ENCODE measurements at places on chromosomes 4 and X.

GRCh38 chrX:9612146-9612505 is 147.3 kb downstream of the TBL1X start:
- no peak for DNase-seq

DNA sequence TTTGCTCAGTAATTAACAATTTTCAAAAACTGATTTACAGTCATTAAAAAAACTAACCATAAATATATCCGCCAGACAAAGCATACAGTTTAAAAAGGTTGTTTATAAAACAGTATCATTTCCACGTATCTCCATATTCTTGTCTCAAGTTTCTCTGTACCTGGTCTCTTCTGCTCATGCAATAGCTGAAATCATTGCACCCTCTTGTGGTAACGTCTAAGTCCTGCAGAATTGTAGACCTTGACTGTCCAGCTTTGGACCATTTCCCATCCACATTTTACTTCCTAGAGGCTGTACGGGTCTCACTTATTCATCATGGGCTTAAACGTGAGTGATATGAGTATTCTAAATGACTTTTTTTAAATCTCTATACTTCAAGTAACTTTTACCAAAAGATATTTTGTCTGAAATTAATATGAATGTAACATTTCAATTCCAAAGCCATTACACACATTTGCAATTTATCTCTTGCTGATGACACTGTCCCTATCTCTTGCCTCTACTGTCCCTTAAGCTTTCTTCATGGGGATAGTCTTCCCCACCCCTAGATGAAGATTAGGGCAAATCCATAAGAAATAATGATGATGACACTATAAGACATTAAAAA is 118.5 kb downstream of the BTC start:
- no peak for DNase-seq

- DNase-seq, result peak; percentile 79
Observed at GRCh38 chr4:165207431-165208220, at the start of gene KLHL2. KLHL2 (plus strand) TSS chr4:165207561; CDS start chr4:165207877, 316 bp downstream.

DNA sequence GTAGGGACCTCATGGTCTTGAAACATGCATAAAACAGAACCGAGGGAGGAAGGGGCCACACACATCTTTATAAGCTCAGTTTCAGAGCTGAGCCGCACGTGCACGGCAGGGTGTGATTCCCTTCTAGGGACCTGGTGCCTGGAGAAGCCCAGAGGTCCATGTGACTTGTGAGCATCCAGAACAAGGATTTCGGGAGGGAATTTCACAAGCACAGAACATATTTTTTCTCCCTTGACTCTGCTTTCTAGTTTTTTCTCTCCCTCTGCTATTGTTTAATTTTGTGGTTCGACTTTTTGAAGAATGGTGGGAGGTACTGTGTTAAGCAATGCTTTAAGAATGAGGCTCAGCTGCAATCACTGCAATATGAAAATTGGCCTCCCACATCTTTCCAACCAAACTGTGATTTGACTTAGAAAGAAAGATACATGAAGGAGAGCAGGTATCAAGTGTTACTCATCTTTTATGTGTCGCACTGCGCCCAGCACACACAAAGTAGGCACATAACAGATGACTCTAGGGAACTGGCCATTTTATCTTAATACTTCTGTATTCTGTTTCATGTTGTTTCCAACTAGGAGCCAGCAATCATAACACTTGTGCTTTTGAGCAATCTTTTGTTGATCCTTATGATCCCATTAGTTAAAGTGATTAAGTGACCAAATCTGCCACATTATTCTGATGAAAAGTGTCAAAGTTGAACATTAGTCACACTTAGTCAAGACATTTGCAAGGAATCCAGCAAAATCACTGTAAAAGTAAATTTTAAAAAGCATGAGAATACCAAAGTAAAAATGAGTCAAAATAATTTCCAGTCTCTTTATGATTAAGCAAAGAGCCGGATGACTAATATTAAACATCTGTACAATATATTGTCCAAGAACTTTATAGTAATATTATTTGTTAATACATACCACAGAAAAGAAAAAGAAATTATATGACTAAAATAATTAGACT is 86.4 kb downstream of the SHISA3 start:
- DNase-seq, result no peak

- DNase-seq, result no peak
Observed at GRCh38 chr4:98748609-98749008, 90.2 kb upstream of the TSPAN5 start.

- no peak for DNase-seq
Observed at GRCh38 chrX:35625714-35626113, 172.4 kb upstream of the MAGEB16 start.

GRCh38 chr4:139773560-139774318 is 108.1 kb downstream of the MGST2 start:
- no peak for DNase-seq

- no peak for DNase-seq
Observed at GRCh38 chr4:13261486-13262257, 222.5 kb downstream of the RAB28 start.

DNA sequence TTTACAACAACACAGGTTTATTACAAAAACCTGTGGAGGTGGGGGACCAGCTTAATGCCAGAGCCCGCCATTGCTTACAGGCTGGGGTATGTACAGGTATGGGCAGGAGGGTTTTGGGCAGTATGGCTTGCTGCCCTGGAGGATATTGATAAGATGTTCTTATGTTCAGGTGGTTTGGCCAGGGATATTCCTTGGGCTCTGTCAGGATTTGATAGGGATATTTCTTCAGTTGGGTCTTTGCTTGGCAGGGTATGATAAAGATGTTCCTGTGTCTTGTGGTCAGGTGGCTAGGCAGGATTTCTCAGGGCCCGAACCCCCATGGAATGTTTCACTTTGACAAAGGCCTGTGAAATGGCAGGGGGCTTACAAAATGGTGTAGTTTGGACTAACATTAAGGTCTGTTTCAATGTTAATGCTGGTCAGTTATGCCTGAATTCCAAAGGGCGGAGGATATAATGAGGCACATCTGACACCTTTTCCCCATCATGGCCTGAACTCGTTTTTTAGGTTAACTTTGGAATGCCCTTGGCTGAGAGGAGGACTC is 3.1 kb downstream of the MGST2 start:
- DNase-seq, result no peak

- DNase-seq, result no peak
Observed at GRCh38 chr4:138959097-138959815, 56.3 kb upstream of the NOCT start.

GRCh38 chr4:89723096-89723495 is 113.9 kb downstream of the SNCA start:
- no peak for DNase-seq

DNA sequence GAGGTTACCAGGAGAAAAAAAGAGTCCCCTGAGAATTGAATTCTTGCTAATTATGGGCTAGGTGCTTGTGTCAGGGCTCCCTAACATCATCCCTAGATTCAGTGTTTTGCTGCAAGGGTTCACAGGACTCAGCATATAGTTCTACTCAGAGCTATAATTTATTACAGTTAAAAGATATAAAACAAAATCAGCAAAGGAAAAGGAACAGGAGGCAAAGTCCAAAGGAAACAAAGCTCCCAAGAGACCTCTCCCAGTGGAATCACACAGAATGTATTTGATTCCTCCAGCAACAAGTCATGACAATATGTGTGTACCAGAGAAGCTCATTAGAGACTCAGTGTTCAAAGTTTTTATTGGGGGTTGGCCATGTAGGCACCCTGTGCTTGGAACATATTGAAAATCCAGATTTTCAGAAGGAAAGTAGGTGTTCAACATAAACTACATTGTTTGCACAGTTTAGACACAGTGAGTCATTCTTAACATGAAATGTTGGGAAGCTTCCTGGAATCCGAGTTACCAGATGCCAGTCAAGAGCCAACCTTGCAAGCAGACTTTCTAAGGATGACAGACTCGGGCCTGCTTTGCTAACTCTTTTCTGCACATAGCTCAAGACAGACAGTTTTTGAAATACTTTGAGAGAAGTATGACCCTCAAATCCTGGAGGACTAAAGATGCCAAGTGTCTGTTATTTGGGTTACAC is 311.3 kb upstream of the EMCN start:
- DNase-seq, result no peak

DNA sequence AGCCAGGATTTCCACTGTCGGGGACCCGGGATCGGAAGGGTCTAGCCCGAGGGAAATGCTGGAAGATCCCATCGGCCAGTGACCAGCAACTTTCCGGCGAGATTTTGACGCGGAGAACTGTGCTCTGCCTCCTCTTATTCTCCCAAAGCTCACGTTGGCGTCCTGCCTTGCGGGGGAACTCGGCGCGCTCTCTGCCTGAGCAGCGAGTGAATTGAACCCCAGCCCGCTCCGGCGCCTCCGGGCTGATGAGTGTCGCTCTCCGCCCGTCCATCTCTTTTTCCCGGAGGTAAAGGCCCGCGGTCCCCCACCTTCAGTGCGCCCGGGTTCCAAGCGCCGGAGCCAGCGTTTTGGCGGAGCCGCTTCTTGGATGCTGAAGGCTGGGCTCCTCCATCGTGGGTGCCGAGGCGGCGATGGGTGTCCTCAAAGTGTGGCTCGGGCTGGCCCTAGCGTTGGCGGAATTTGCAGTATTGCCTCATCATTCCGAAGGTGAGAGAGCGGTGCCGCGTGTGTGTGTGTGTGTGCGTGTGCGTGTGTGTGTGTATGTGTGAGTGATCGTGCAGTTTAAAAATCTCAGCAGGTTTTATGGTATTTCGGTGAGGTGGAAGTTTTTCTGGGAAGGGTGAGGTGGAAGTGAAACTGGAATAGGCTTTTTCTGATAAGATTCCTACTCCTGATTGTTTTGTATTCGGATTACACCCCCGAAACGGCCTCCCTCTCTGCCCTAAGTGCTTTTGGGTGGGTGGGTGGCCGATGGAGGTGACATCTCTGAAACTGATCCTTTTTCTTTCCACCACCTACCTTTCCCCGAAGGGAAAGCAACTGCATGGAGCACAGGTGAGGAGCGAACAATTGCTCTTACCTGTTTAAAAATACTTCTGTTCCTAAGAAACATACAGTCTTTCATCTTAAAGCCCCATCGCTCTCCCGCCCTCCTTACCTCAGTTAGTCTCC is 752 bp downstream of the FRAS1 start:
- DNase-seq, result peak; percentile 72

DNA sequence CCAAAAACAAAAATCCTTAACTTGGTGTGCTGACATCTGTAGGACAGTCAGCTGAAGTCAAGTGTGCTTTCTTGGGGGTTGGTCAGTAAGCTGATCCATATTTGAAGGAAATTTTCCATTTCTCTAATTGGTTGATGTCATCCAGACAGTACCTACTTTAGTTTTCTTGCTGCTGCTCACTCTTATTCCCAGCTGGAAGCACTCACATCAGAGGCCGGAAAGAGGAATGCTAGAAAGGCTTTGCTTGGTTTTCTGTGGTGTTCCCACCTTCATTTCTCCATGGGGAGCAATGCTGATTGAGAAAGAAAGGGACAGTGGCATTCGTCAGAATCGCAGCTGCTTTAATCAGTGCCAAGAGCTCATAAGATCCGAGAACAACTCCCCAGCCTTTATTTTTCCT is 227.0 kb downstream of the C4orf33 start:
- no peak for DNase-seq

DNA sequence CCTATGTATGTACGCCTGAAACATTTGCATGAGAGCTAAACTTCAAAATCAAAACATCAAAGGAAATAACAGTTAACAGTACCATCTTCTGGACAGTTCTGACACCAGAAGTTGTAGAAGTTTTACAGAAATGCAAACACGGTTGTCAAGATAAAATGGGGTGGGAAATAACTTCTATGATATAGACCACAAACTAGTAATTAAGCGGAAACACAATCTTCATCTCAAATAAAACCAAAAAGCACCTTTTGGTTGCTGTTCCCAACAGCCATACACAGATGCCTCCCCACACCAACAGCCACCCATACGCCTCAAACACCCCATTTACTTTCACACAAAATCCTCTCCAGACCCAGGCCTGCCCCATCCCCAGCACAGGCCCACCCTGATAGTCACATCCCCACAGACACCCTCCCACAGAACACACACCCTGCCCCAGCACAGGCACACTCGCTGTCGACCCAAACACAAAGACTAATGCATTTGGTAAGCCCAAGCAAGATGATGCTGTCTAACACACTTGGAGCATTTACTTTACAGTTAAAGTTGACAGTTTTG is 64.3 kb downstream of the TAPT1 start:
- DNase-seq, result no peak

Measured in type B pancreatic cell (in vitro differentiated cells).